A549 treated with dexamethasone at 1 μM for 4 hours (cell line): ENCODE measurements at places on chromosomes 1 and 21. TPM values are rescaled to one million over a fixed set of nuclear protein-coding genes. Genes with fewer than 3 reads are reported as not detected.

The RXFP4 gene
- total RNA-seq = 0.07 TPM in 1 of 5 replicates, not detected in the others

The MYOC gene
- not detected in 5 replicates for total RNA-seq

The HAO2 gene
- not detected in 5 replicates for total RNA-seq

The SLC44A3 gene
- 1.3 to 1.8 TPM (median 1.7 TPM) in 5 replicates for total RNA-seq
